ENCODE measurements at places on chromosomes 2 and 18.
A peak's percentile ranks its signal among the peaks of the same experiment; 100 is the strongest.

- DNase-seq, result peak; percentile 32
Measured at GRCh38 chr2:230472621-230473018, 56.6 kb downstream of the SP100 start.

DNA sequence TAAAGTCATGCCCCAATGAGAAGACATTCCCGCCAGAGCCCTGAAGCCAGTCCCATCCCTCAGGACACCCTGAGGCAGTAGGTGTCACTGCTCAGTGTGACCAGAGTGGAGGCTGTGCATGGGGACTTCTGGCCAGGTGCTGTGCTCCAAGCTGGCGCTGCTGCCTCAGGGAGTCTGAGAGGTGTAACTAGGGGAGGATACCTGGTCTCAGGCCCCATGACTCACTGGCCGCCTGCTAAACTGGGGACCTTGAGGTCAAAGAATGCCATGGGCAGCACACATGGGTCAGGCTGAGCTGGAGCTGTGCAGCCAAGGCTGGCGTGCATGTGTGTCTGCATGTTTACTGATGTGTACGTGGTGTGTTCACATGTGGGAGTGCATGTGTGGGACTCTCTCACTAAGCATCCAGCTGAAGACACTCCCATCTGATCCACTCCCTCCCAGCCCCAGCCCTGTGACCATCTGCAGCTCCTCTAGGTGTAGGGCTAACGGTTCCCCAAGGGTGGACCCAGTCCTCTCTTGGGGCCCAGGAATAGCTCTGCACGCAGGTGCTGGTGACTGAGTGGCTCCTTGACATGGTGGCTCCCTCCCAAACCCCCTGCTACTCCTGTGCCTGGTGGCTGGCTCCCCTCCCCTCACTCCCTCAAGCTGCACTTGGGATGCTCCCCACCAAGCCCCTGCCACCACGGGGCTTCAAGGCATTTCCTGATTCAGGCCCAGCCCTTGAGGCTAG lies 16.5 kb downstream of the HS6ST1 start:
- no peak for DNase-seq

DNA sequence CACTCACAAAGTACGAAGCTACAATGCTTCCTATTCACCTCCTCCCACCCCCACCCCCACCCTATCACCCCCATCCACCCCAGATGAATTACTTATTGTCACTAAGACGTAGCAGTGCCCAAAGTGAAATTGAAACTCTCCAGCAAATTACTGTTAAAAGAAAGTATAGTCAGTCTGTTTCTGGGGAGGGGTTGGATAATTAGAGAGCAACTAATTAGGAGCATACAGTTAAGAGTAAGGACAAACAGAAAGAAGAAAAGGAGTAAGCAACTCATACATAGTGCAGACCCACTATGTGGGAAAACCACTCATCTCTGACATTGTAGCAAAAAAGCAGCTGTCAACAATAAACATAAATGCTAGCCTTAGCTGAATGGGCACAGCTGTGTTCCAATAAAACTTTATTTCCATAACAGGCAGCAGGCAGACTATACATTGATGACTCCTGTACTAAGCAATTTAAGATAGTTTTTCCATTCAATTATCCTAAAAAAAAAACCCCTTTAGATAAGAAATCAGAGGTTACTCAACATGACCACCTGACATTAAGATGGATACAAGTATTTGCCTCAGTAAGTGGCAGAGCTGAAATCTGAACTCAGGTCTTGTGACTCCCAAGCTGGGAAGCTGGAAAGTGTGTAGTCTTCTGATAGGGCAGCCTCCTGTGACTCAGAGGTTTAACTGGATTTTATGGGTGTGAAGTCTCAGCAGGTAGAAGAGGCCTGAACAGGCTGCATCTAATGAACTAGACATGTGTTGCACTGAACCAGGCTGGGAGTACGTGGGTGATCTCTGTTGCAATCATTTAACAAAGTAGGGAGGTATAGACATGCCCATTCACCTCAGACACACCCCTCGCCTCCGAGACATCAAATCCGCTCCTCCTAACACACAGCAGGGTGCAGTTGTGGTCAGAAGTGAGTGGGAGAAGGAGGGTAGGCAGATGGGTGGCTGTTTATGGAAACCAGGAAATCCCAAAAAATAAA lies 171.8 kb upstream of the KLF7 start:
- no peak for DNase-seq

GRCh38 chr2:194564422-194564821 lies 1092.6 kb upstream of the SLC39A10 start:
- no peak for DNase-seq

DNA sequence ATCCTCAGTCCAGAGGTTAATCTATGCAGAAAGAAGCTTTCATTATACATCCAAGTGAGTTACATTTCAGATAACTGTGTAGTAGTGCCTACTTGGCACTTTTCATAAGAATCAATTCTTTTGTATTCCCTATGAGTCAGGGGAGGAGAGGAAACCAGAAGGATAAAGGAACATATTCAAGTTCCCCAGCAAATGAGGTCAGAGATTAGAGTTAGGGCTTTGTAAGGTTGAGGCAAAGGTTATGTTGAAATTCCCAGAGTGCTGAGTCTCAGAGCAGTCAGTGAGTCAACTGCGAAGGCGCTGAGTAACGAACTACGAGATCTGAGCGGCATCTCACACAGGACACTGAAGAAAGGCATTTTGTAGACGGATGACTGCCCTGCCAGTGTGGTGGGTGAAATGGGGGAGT lies 25.1 kb upstream of the ME2 start:
- peak; percentile 46 for DNase-seq

DNA sequence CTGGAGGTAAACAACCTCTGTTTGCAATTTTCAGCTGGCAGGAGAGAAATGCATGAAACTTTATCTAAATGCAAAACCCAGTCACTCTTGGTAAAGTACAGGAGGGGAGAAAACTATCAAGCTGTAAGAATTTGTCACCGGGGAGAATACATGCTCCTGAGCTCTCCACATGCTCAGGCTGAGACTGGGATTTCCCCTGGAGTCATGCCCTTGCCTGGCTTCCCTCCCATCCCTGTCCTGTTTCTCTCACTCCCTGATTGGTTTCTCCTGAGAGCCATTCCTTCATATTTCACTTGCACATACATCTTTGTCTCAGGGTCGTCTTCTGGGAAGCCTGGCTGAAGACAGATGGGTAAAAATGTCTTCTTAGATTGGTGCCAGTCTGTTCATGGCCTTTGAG lies 52.9 kb upstream of the SPATS2L start:
- peak; percentile 64 for DNase-seq

- no peak for DNase-seq
Measured at GRCh38 chr2:48016225-48017019, 110.1 kb upstream of the FBXO11 start.

GRCh38 chr18:77198663-77199062 lies 51.0 kb upstream of the GALR1 start:
- no peak for DNase-seq

DNA sequence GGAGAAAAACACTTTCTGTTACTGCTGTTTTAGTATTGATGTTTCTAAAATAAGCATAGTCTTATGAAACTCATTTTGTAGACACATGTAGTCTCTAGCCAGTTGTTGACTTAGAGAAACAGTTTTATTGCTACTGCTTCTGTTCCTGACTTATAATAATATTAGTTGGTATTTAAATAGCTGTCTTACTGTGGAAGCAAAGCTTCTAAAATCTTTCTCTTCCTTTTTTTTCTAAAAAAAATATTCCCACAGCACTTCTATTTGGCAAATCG lies 121.8 kb downstream of the MTX2 start:
- DNase-seq, result no peak

GRCh38 chr2:98376996-98377395 lies 30.7 kb downstream of the CNGA3 start:
- DNase-seq, result no peak

DNA sequence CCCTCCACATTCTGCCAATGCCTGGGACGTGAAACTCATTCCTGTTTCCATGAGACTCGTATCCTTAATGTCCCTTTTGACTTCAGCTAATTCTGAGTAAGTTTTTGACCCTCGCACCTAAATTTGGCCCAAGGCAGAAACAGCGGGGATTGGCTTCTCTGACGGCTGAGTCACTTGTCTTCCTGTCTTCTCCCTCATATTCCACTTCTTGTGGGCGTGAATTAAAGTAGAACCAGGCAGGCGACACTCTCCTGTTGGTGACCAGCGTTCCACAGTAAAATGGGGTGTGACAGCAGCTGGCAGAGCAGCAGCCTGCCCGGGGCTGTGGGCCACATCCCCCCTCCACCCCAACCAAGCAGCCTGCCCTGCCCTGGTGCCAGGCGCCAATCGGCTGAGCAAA lies 15.5 kb downstream of the TTC32 start:
- no peak for DNase-seq

GRCh38 chr18:45236676-45237075 lies 378.6 kb upstream of the SLC14A2 start:
- no peak for DNase-seq

- DNase-seq, result no peak
Measured at GRCh38 chr2:8790739-8791162, 46.7 kb downstream of the KIDINS220 start.

DNA sequence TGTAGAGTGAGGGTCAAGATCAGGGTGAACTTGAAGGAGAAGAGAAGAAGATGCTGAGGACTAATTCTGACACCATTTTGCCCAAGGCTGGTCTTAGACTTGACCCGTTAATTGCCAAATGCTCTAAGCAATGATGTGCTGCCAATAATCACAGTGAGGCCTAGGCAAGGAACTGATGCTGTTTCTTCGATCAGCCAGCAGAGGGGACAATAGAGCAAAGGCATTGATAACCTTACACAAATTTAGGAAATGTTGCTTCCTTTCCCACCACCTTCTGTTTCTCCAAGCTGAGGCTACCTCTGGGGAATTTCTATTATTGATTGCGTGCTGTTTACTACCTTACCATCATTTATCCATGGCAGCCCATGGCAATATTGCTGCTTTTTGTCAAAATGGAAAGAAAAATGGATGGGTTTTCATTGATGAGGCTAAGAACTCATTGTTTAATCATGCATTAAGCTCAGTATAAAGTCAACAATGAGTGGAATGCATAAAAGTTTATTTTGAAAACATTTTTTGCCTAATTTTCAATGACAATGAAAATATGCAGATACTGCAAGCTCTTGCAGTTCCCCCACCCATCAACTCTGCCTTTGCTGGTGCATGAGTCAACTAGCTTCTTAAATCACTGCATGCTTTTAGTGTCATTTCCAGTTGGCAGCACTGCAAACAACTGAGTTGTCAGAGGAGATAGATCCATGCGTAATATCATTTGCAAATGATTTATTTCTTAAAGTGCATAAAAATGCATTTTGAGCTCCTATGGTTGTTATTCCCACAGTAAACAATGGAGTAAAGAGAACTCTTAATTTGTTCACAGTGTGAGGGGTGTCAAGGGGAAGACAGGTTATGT lies 116.4 kb upstream of the NYAP2 start:
- DNase-seq, result peak; percentile 31

GRCh38 chr2:112096098-112096497 lies 41.0 kb downstream of the TMEM87B start:
- peak; percentile 16 for DNase-seq

DNA sequence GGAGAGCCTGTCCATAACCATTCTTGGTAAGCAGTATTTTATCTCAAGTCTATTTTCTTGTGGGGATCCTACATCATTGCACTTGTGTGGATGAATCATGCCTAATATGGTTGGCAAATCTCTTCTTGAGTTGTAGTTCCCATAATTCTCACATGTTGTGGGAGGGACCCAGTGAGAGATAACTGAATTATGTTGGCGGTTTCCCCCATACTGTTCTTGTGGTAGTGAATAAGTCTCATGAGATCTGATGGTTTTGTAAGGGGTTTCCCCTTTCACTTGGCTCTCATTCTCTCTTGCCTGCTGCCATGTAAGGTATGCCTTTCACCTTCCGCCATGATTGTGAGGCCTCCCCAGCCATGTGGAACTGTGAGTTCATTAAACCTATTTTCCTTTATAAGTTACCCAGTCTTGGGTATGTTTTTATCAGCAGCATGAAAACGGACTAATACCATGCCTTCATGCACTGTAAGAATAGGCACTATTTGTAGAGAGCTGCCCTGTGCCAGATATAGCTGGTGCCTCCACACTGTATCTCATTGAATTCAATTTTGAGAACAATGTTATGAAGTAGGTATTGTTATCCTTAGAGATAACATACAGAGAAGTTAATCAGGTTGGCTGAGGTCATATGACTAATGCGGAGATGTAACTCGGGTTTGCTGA lies 148.3 kb downstream of the PLCL1 start:
- no peak for DNase-seq

- no peak for DNase-seq
Measured at GRCh38 chr2:134008837-134009236, 245.0 kb upstream of the MGAT5 start.

- no peak for DNase-seq
Measured at GRCh38 chr18:61823595-61823994, 69.2 kb downstream of the RNF152 start.

GRCh38 chr2:70412294-70413070 lies 110.6 kb upstream of the FAM136A start:
- peak; percentile 3 for DNase-seq

DNA sequence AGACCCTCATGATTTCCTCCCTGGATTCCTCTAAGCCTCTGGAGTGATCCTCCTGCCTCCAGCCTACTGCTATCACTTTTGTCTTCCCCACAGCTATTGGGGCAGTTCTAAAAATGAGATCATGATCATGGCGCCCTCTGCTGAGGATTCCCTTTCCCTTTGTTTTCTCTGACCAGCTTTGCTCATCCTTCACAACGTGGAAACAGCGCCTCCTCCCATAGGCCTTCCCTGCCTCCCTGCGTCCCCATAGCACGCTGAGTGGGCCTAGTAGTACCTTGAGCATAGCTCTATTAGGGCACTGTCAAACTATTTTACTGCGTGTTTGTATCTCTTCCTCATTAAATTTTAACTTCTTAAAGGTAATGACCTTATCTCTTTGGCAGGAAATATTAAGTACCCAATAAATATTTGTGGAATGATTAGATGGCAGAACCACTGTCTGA lies 207.0 kb upstream of the FANCL start:
- DNase-seq, result peak; percentile 68

- DNase-seq, result no peak
Measured at GRCh38 chr18:41965634-41966255, 10.7 kb downstream of the PIK3C3 start.

- peak; percentile 48 for DNase-seq
Measured at GRCh38 chr2:174300114-174300513, 34.6 kb upstream of the SP9 start.

DNA sequence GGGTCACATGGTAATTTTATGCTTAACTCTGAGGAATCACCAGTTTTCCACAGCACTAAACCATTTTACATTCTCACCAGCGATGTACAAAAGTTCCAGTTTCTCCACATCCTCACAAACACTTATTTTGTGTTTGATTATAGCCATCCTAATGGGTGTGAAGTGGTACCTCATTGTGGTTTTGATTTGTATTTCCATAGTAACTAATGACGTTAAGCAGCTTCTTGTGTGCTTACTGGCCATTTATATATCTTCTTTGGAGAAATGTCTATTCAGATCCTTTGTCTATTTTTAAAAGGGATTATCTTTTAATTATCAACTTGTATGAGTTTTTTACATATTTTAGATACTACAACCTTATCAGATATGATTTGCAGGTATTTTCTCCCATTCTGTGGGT lies 42.0 kb downstream of the CCDC150 start:
- DNase-seq, result no peak

- DNase-seq, result no peak
Measured at GRCh38 chr2:135647836-135648579, 93.6 kb upstream of the UBXN4 start.

GRCh38 chr2:195683174-195683573 lies 26.1 kb downstream of the SLC39A10 start:
- DNase-seq, result no peak

- no peak for DNase-seq
Measured at GRCh38 chr2:167718560-167718959, 528.8 kb downstream of the STK39 start.

- DNase-seq, result peak; percentile 52
Measured at GRCh38 chr18:79396431-79397246, 909 bp downstream of the NFATC1 start.

- DNase-seq, result no peak
Measured at GRCh38 chr2:136234261-136234660, 116.3 kb upstream of the CXCR4 start.
